ENCODE measurements at places on chromosomes 1 and 21.

GRCh38 chr1:101178341-101178687, 58.5 kb upstream of the S1PR1 start:
- no peak for DNase-seq

DNA sequence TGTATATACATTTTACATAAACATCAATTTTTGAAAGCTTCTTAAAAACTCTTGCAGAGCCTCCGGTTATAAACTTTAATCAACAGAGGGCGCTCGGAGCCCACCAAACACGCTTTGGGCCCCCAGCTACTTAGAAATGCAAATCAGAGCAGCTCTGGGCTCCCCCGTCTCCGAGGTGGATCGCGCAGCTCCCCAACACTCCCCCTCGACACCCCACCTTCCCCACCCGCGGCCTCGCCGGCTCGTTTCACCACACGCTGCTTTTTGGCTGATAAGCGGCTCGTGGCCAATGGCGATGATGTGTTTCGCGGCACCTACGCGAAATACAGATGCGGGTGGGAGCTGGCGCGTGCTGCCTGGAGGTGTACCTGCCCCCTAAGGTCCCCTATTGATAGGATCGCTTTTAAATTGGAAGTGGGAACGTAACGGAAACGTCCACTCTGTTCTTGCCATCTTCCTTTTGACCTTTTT, 1.7 kb upstream of the KIF26B start:
- peak; percentile 76 for DNase-seq

GRCh38 chr1:2469103-2469940, 6.8 kb upstream of the PLCH2 start:
- DNase-seq: no peak

- DNase-seq: no peak
Measured at GRCh38 chr1:243883551-243883950, 33.5 kb upstream of the AKT3 start.

GRCh38 chr1:167118188-167118587, 24.3 kb downstream of the STYXL2 start:
- DNase-seq: no peak

DNA sequence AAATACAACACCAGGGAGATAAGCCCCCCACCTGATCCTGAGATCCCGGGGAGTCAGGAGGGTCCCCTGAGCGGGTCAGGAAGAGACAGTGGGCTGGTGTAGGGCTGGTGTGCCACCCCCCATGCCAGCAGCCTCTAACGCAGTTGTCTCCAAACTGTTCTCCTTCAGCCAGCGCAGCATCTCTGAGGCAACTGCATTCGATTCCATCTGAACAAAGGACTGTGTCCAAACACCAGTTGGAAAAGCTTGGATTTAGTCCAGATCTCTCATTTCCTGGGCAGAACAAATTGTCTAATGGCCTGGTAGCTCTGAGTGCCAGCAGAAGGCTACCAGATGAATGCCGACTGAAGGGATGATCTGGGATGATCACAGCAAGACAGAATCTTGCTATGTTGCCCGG, 44.1 kb upstream of the EIF4G3 start:
- no peak for DNase-seq

DNA sequence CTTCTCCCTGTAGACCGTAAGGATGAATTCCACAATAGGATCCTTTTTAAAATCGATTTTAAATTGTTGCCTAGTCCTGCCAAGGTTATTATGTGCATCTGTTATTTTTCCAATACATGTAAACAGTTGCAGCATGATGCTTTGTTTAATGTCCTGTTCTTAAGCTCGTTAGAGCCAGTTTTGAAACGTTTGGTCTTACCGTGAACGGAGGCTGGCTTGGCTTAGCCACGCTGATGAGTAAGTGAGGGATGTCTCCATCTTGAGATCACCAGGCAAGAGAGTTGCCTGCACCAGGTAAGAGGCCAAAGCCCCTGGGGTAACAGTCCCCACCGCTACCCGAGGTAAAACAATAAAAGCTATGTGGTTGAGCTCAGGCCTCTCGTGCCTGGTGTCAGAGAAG, 17.3 kb downstream of the CSTB start:
- no peak for DNase-seq

- DNase-seq: no peak
Measured at GRCh38 chr1:44359234-44359935, 4.3 kb upstream of the ERI3 start.

DNA sequence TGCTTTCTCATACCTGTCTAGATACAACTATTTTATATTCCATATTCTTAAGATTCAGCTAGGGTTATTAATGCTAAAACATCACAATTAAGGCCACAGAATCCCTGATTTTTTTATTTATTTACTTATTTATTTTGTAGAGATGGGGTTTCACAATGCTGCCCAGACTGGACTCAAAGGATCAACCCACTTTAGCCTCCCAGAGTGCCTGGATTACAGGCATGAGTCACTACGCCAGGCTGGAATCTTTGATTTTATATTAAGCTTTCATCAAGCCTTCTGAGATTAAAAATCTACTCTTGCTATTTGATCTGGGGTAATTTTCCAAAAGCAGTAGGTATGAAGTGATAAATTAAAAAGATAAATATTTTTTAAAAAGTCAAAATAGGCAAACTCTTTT, 38.9 kb downstream of the MCOLN2 start:
- no peak for DNase-seq

DNA sequence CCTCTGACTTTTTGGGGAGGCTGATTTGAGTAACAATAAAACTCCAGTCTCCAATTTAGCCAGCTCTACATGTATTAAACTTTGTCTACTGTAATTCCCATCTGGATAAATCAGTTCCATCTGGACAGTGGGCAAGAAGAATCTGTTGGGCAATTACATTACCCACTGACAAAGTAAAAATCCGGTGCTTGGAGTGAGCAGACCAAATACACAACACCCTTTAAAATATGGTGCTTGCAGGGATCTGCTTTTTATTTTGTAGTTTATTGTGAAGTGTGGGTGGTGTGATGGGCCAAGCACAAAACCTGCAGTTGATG, 8.9 kb upstream of the CD55 start:
- no peak for DNase-seq

DNA sequence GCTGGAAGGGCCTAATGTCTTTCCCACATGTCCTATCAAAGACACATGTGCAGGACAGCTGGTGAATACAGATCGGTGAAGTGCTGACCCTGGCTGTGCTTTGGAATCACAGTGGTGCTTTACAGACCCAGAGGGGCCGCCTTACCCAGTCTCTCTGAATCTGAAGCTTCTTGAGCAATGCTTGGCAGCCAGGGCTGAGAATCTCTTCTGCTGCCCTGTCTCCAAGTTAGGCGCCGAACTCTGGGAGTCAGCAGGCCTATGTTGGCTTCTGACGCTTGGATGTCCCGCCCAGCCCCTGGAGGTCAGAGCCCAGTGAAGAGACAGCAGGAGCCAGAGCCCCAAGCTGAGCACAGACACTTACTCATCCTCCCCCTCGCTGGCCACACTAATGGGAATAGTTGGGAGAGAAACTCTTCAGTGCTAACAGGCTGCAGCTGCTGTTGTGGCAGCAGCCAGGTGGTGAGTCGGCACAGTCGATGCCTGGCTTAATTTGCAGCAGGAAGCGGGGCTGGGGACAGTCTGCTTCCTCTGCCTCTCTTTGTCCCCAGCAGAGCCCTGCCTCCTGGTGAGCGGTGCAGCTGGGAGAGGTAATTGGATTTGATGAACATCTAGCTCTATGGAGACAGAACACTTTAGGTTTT, 68.1 kb downstream of the URB2 start:
- no peak for DNase-seq

- no peak for DNase-seq
Measured at GRCh38 chr1:47555841-47556560, 118.2 kb downstream of the FOXD2 start.

DNA sequence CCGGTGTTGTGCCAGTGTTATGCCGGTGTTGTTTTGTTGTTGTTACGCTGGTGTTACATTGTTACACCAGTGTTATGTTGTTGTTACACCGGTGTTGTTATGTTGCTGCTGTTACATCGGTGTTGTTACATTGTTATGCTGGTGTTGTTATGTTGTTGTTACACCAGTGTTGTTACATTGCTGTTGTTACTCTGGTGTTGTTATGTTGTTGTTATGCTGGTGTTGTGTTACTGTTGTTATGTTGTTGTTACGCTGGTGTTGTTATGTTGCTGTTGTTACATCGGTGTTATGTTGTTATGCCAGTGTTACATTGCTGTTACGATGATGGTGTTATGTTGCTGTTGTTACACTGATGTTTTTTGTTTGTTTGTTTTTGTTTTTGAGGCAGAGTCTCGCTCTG, 24.1 kb downstream of the H6PD start:
- DNase-seq: no peak
